ENCODE measurements at places on chromosomes 2 and 18.
A peak's percentile ranks its signal among the peaks of the same experiment; 100 is the strongest.

DNA sequence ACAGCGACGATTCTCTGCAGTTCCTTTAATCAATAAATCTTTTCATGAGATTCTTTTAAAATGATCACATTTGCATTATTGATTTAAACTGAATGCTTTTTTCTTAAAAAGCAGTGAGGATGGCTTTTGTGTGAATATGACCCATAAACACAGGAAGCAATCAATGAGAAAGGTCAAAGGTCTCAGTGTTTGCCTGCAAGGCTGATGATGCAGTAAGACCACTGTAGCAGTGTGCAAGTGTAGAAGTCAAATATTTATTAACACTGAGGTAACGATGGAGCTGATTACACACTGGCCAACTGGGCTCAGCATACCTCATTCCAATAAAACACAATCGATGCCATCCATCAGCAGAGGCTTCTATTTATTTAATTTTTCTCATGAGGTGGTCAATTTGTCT lies 633.5 kb downstream of the DCDC2C start:
- DNase-seq, result no peak

DNA sequence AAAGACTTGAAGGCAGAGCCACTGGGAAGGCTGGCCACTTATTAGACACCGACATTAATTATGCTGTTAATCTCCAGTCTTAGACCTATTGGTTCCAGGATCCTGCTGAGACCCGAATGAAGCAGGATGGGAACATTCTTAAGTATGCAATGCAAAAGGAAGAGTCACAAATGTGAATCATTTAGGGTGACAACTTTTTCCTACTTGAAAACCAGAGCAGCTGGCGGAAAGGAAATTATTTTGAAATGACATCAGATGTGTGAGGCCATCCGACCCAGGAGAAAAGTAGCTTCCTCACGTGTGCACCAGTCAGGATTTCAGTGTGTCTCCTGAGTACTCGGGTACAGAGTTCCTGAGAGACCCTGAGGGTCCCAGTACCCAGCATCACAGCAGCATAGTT lies 222.9 kb upstream of the NCKAP5 start:
- DNase-seq, result no peak

GRCh38 chr2:54672590-54673456 lies 50.6 kb upstream of the EML6 start:
- DNase-seq, result peak; percentile 82

- DNase-seq, result no peak
These were observed 225.8 kb downstream of the PIEZO2 start for GRCh38 chr18:10923551-10924070.

GRCh38 chr2:190947711-190948251 lies 66.2 kb downstream of the STAT1 start:
- DNase-seq, result no peak

All from pons (tissue), 1 donor.